ENCODE measurements at places on chromosomes 11 and 22. TPM values are rescaled to one million over a fixed set of nuclear protein-coding genes. Genes with fewer than 3 reads are reported as not detected.
A peak's percentile ranks its signal among the peaks of the same experiment; 100 is the strongest.

GRCh38 chr11:27293515-27294417, 69.2 kb downstream of the CCDC34 start:
- no peak for DNase-seq

DNA sequence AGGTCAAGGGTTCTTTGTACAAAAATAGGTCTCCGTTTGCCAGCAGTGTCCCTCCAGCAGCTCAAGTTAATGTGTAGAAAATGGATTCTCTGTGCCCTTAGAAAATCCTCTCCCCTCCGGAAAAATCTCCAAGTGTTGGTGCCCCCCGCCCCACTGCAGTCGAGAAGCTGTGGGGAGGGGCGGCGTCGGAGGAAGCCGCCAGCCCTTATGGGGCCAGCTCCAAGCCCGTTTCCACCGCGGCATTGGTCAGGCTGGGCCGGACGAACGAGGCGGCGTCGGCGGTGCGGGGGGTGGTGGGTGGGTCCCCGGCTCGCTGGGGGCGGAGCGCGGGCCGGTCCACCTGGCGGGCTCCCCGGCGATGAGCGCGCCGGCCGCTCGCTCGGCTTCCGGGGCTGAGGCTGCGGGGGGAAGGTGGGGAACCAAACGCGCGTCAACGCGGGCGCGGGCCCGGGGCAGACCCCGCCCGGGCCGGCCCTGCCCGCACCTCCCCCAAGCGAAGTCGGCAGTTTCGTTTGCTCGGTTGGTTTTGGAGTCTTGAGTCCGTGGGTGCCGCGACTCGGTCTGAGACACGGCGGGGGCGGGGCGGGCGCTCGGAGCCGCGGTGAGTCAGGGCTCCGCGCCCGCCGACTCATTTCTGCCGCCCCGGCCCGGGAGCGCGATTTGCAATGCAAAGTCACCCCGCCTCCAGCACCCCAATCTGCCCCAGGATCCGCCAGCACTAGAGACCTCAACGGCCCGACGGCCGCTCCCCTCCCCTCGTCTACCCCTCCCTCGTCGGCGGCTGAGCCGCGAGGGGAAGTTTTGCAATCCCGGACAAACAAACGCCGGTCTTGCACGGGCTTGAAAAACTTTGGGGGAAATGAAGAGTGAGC, 1.4 kb downstream of the ASCL2 start:
- peak; percentile 81 for DNase-seq

GRCh38 chr11:78635814-78636506, 61.3 kb upstream of the NARS2 start:
- DNase-seq: no peak

- no peak for DNase-seq
Observed at GRCh38 chr11:59271811-59272327, 59.1 kb upstream of the MPEG1 start.

GRCh38 chr22:28430466-28431025, 249.1 kb downstream of the TTC28 start:
- DNase-seq: no peak

DNA sequence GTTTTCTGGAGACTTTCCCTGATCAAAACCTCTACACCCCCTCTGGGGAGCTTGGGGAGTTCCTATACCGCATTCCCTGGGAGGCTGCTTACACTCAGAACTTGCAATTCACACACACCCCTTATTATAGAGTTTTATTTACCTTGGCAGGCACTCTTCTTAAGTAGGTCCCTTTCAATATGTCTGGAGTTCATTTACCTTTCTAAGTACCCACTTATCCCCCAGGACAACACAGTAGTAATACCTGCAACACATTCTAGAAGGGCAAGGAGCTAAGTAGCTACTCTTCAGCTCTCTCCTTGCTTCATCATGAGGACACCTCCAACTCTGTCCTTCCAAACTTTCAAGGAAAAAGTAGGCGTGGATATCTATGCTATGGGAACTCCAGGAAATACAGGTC, 127.8 kb upstream of the ANO3 start:
- no peak for DNase-seq

Gene MUC5AC
- 0.35 TPM for total RNA-seq

Gene MYRF
- 37.9 TPM for total RNA-seq

Gene LIF
- 3.1 TPM for total RNA-seq

All from lower lobe of right lung (tissue), 2 donors.